Midbrain (tissue), 1 donor: ENCODE measurements at places on chromosomes 3 and 15.

DNA sequence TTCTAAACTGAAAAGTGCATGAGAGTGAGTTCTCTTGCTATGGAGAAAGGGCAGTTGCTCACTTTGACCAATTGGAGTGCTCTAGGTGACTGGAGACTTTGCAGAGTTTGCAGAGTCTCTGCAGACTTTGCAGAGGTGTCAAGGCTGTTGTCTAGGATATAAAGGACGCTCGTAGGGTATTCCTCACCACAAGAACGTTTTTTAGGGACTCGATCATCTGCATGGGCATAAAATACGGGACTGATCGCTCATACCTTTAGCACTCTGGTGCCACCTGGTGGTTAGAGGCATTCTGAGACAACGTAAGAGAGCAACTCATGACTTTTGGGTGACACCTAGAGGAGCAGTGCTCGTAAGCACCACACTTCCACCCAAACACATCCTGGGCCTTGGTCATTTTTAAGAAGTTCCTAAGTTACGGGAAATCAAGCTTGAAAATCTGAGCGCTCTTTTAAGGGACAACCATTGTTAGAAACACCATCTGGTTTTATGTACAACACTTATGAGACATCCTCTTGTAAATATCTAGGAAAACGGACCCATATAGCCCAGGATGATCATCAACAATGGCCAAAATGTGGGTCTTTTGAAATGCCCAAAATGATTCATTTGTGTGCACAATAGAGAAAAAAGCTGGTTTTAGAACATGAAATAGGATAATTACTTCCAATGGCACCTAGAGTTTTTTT is 51.6 kb upstream of the XCR1 start:
- DNase-seq: peak; percentile 93

- peak; percentile 22 for DNase-seq
Observed at GRCh38 chr3:188400494-188401243, 246.7 kb downstream of the LPP start.

- DNase-seq: no peak
Observed at GRCh38 chr15:48984021-48984710, 20.4 kb upstream of the SHC4 start.

- DNase-seq: no peak
Observed at GRCh38 chr3:154324919-154325318, 632 bp upstream of the DHX36 start.

- DNase-seq: no peak
Observed at GRCh38 chr3:64332459-64333350, 107.4 kb upstream of the PRICKLE2 start.

GRCh38 chr3:133745981-133746711 is at the start of gene TF:
Gene TF (plus strand): TSS chr3:133746393. CDS start chr3:133746441, 48 bp downstream.
- DNase-seq: peak; percentile 94

- no peak for DNase-seq
Observed at GRCh38 chr15:62105266-62105665, 38.5 kb downstream of the C2CD4A start.

- peak; percentile 22 for DNase-seq
Observed at GRCh38 chr3:13263770-13264467, 156.2 kb downstream of the NUP210 start.

DNA sequence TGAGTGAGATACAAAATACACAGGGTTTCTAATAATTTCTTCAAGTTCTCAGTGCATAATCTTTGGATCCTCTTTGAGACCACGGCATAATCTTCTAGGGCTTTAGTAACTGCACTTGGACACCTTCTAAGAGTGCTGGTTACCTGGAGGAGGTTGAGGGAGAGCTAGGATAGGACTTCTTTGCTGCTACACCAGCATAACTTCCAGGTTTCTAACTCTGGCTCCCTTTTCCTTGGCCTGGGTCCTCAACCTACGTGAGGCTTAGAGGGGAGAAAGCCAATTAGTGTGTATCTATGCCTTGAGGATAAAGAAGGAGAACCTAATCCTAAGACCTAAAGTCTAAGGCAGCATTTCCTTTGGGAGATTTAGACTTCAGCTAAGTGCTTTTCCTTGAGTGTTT is 184.8 kb downstream of the LSAMP start:
- no peak for DNase-seq

- DNase-seq: no peak
Observed at GRCh38 chr3:172102123-172102882, 62.9 kb downstream of the FNDC3B start.

DNA sequence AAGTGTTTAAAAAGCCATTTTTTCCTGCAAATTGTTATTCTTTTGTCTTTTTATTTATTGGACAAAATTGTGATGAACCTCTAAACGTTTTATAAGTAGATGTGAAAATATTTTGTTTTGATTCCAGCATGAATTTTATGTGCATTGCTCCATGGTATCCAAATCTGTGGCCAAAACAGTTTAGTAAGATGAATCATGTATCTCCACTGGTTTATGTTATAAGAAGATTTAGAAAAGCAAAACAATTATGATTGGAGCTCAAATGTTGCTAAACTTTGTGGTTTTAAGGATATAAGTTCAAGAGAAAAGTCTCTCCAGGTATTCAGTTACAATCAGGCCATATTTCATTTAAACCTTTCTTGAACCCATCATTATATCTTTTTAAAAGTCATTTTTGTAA is 80.9 kb downstream of the NECTIN3 start:
- no peak for DNase-seq

GRCh38 chr3:47440131-47440530 is 35.6 kb downstream of the SCAP start:
- DNase-seq: peak; percentile 70

DNA sequence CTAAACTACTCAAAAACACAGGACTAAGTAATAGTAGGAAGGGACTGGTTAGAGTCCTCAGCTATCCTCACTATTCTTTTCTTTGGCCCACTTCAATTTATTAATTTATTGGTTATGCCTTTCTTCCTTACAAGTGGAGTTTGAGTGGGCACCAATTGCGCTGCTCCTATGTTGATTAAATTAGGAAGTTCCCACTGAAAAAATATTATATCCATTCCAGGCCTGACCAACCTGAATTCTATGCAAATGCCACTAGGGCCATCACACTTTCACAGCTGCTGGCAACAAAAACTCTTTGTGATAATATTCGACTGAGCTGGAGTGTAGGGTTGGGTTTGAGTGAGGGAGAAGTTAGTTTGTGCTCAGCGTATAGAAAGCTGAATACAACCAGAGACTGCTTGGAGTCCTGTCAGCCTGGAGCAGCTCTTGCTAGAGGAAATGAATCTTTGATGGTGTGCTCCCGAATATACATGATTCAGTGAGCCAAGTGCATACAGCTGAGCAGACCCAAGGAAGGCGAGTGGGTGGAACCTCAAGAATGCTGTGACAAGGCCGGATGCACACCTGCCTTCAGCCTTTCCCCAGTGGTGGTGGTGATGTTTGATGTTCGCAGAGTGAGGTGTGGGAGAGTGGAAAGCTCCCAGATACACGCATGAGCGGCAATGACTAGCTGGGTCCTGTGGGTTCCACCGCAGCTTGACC is 1.5 kb downstream of the ARHGEF3 start:
- DNase-seq: peak; percentile 13

DNA sequence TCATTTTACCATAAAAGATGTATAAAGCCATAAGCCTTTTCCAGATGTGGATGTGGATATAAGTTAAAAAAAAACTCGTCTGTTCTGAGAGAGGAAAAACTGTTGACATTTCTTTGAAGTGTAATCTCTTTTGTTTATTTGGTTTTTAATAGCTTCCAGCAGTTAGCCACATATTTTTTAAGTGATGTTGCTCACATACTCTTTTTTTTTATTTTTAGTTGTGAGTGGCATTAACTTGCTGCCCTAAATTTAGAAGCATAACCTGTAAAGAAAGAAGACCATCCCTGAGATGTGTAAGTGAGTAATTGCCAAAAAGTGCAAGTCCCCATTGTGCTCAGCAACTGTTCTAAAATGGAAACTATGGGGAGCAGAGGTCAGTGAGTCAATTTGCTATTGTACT is 415.9 kb upstream of the MDFIC2 start:
- DNase-seq: no peak

GRCh38 chr15:81454024-81454423 is 80.0 kb upstream of the TMC3 start:
- DNase-seq: no peak

GRCh38 chr3:31981206-31982181 is at the start of the genes OSBPL10 and ZNF860:
Gene OSBPL10 (minus strand): TSS chr3:31981262. CDS start chr3:31981179, 83 bp downstream.
Gene ZNF860 (plus strand): TSS chr3:31981750. CDS start chr3:31989080, 7,330 bp downstream.
- DNase-seq: peak; percentile 56

DNA sequence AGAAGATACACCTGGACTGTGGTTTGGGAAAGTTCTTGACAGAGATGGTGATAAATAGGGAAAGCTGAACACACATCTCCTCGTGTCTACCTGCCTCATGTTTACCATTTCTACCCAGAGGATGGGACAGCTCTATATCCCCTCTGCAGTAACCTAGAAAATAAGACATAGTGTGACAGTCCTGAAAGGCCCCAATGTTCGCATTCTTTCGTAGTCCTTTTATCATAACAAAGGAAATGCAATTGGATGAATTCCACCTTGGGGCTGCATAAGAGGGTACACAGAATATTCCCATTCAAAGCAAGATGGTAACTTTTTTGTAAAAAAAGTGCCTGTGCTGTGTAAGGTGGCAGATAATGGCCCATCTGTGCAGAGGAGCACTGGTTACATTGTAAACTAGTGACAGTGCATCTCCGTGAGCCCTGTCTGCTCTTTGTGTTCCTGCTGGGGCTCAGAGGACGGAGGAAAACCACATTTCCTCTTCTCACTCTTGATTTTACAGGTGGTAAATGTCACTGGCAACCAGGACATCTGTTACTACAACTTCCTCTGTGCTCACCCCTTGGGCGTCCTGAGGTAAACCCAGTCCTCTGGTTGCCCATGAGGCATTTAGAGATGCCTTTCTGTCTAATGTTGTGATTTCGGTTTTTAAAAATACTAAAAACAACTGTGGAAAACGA is 74.3 kb downstream of the SIDT1 start:
- no peak for DNase-seq

GRCh38 chr3:59444294-59444671 is 394.5 kb upstream of the CFAP20DC start:
- no peak for DNase-seq

GRCh38 chr3:23099021-23099420 is 104.1 kb upstream of the UBE2E2 start:
- DNase-seq: no peak

- DNase-seq: no peak
Observed at GRCh38 chr3:177982034-177982433, 554.2 kb upstream of the KCNMB2 start.

- no peak for DNase-seq
Observed at GRCh38 chr15:57031082-57031481, 112.6 kb downstream of the TCF12 start.

GRCh38 chr15:88913017-88913849 is at the start of gene MFGE8:
Gene MFGE8 (minus strand): TSS chr15:88913379. CDS start chr15:88913319, 60 bp downstream.
- peak; percentile 66 for DNase-seq

GRCh38 chr3:116340680-116341216 is 104.5 kb downstream of the LSAMP start:
- no peak for DNase-seq

GRCh38 chr3:174409086-174409743 is 449.9 kb upstream of the NAALADL2 start:
- DNase-seq: no peak

DNA sequence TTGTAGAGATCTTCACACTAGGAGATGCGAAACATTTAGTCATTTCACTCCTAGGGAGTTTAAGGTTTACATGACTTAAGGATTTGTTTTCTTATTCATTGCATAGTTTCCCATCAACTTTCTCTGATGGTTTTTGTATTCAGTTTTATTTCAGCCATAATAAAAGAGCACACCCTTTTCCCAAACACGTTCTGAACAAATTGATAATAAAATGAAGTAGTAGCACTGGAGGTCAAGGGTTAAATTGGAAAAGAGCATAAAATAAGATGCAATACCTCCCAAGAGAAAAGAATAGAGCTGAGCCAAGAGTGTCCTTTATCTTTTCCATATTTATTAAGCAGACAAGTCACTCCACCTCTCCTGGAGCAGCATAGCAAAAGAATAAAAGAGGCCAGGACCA is 104.9 kb downstream of the SYNPR start:
- DNase-seq: no peak
